Caudate nucleus (tissue), 63 donors: ENCODE measurements at places on chromosomes 2 and 18.

- DNase-seq = no peak
Observed at GRCh38 chr2:30823452-30823851, 16.2 kb upstream of the CAPN13 start.

GRCh38 chr2:41598161-41598894 is 449.5 kb upstream of the PKDCC start:
- no peak for DNase-seq

- no peak for DNase-seq
Observed at GRCh38 chr2:109069331-109070194, 59.4 kb upstream of the SH3RF3 start.

- no peak for DNase-seq
Observed at GRCh38 chr2:150944315-150944714, 317.3 kb downstream of the RBM43 start.

DNA sequence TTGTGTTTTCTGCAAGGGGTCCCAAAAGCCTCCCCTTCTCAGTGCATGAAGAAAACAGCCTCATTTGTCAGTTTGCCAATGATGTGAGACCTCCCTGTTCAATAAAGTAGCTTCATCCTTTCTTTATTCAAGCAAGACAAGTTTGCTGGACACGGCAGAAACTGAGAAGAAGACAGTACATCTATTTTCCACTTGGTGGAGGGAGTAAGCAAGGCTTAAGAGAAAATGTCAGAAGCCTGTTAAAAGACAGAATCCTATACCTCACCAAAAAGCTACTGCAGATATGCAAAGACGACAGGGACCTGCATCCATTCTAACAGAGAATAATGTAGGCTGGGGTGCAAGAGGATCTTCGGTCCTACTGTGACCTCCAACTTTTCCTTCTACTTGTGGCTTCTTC is 506.8 kb upstream of the VRK2 start:
- DNase-seq = no peak

DNA sequence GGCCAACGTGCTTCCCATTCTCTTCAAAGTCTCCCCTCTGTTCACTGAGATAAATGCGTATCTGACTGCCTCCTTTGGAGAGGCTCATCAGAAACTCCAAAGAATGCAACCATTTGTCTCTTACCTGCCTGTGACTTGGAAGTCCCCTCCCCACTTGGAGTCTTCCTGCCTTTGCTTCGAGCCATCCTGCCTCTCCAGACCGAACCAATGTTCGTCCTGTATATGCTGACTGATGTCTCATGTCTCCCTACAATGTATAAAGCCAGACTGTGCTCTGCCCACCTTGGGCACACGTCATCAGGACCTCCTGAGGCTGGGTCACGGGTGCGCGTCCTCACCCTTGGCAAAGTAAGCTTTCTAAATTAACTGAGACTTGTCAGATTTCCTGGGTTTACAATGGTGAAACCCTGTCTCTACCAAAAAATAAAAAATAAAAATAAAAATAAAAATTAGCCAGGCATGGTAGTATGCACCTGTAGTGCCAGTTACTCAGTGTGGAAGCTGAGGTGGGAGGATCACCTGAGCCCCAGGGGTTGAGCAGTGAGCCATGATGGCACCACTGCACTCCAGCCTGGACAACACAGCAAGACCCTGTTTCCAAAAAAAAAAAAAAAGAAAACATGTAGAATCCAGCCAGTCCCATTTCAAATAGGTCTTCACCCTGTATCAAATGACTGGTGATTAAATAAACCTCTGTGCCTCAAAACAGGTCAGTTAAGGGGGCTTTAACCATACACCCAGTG is 29.0 kb downstream of the HDLBP start:
- DNase-seq = no peak

DNA sequence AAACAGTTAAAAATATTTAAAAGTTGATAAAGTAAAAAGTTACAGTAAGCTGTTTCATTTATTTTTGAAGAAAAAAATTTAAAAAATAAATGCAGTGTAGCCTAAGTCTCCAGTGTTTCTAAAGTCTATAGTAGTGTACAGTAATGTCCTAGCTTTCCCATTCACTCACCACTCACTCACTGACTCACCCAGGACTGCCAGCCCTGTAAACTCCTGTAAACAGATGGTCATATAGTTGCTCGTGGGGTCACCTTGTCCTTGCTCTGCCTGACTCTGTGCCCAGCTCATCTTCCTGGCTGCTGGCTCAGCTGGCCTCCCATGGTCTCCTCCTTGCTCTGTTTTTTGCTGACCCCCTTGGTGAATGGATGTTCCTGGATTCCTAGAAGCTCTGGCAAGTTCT is 180.3 kb downstream of the VAPA start:
- no peak for DNase-seq

- DNase-seq = no peak
Observed at GRCh38 chr2:233025706-233026105, 6.8 kb upstream of the NEU2 start.

DNA sequence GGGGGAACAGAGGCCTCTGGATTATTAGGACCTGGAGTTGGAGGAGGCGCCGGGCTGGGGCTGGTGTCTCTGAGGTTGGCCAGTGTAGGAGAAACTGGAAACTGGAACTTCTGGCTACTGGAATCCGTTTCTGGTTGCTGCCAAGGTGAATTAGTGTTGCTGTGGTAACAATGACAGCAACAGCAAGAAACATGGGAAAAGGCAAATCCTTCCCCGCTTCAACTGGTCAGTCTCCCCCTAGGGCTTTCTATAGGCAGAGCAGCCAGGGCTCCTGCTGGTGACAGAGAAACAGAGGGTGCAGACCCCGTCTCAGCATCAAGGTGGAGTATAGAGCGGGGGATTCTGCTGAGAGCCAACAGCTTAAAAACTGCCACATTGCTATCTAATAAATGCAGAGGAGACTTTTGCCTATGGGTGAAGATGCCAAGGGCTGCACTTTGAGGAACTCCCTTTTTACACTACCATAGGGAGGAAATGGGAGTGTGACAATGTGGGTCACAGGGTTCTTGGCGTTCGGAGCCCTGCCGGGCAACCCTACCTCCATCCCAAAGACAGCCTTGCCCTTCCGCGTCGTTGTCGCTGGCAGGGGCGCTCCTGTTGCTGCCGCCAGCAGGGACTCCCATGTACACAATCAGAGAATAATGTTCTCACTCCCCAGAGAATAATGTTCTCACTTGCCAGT is 81.4 kb upstream of the CABLES1 start:
- DNase-seq = no peak

DNA sequence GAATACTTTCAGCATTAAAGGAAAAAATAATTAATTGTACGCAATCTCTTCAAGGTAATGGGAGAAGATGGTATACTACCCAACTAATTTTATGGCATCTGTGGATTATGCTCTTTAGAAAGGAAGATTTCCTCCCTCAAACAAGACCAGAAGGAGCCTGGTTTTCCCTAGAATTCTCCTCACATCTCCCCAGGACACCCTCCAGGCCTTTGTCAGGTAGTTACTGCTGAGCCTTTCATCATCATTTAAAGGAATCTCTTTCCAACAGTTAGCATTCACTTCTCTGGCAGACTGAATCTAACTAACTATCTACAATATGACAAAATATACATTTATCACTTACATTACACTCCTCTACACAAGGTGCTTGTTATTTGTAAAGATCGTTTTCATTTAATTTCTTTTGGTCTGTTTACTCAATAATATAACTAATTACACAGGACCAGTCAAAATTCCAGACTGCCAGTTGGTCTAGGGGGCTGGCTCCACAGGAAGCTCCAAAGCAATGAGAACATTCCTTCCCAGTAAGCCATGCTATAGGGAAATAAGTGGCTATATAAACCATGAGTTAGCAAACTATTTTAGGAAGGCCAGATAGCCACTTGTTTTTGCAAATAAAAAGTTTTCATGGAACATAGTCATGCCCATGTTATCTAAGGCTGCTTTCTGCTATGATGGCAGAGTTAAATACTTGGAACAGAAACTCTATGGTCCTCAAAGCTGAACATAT is 19.1 kb downstream of the ZNF24 start:
- DNase-seq = no peak

DNA sequence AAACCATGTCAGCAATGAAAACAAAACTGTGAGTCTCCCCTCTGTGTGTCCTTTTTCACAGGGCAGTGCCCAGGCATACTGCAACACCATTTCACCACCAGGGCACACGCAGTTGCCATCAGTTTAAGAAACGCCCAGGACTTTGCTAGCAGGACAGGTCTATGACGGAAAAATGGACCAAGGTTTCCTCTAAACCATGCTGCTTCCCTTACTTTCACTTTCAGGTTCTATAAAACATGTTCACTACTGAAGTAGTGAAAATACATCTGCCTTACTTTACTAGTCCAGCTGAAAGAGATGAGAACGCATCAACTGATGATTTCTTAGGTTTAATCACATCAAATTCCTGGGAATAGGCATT is 110.5 kb downstream of the TCF4 start:
- no peak for DNase-seq

- DNase-seq = no peak
Observed at GRCh38 chr2:120520929-120521912, 175.3 kb downstream of the INHBB start.

DNA sequence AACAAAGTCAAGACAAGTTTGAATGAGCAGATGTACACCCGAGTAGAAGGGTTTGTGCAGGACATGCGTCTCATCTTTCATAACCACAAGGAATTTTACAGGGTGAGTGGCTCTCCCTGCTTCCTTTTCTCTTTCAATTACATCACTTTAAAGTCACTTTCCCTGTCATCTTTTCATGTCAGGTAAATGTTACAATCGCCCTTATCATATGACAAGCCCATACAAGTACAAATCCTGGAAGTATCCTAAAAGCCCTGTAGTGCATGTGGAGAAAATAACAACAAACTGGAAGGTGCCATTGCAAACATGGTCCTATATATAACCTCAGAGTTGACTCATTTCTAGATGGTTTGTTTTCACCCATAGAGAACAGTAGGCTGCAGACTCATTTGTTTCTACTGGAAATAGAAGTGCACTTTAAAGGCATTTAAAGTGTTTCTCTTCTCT is 126.0 kb downstream of the SP100 start:
- DNase-seq = no peak

DNA sequence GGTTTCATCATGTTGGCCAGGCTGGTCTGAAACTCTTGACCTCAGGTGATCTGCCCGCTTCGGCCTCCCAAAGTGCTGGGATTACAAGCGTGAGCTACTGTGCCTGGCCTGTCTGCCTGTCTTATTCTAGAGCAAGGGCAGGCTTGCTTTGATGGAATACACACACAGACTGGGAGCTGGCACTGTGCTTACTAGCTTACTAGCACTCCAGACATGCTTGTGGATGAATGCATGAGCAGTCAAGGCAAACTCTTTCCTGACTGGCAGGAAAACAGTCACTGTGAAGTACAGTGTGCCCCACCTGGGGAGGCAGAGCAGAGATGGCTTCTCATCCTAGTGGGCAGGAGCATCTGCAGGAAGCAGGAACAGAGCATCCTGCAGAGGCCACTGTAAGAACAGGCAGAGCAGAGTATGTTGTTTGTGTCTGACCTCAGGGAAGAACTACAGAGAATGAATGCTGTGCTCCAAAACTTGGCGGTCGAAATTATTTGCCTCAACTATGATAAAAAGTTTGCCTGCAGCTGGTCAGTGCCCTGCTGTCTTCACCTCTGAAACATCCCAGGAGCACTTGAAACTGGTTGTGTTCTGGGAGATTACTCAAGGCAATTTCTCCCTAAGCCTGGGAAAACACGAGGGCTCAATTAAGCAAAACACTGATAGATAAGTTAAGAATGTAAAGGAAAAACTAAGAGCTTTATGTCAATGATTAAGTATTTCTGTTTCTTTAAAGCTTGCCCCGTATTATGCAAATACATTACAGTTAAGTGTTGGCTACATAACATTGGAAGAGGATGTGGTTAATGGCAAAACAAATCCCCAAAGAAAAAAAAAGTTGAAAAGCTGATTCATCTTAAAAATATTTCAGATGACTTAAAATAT is 102.4 kb downstream of the VAPA start:
- no peak for DNase-seq

DNA sequence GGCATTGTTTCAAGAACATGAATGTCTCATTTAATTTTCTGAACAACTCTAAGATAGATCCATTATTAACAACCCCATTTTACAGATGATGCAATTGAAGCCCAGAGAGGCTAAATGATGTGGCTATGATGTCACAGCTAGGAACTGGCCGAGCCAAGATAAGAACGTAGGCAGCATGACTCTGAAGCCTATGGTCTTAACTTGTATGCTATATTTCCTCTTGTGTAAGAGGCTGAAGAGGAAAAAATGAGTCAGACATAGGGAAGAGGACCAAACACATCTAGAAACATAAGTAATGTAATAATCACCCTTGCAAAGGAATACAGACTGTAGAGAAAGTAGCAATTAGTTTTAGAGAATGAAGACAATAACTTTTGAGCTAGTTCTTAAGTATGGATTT is 416.8 kb downstream of the FIGN start:
- no peak for DNase-seq

- no peak for DNase-seq
Observed at GRCh38 chr2:234682492-234683228, 185.8 kb upstream of the ARL4C start.

- DNase-seq = no peak
Observed at GRCh38 chr2:9665898-9666297, 35.1 kb upstream of the YWHAQ start.

GRCh38 chr2:142582317-142582716 is 295.1 kb upstream of the KYNU start:
- DNase-seq = no peak
